ENCODE measurements at places on chromosomes 3 and 15. TPM values are rescaled to one million over a fixed set of nuclear protein-coding genes. Genes with fewer than 3 reads are reported as not detected.

- no peak for DNase-seq
These were observed 33.4 kb upstream of the SCAANT1 start for GRCh38 chr3:63945558-63946096.

- no peak for DNase-seq
These were observed 165.2 kb upstream of the PDZRN3 start for GRCh38 chr3:73789825-73790444.

- DNase-seq = peak; percentile 4
These were observed 122.8 kb upstream of the ABHD17C start for GRCh38 chr15:80572337-80572736.

GRCh38 chr3:52039846-52040245 is 16.5 kb downstream of the DUSP7 start:
- peak; percentile 93 for DNase-seq

DNA sequence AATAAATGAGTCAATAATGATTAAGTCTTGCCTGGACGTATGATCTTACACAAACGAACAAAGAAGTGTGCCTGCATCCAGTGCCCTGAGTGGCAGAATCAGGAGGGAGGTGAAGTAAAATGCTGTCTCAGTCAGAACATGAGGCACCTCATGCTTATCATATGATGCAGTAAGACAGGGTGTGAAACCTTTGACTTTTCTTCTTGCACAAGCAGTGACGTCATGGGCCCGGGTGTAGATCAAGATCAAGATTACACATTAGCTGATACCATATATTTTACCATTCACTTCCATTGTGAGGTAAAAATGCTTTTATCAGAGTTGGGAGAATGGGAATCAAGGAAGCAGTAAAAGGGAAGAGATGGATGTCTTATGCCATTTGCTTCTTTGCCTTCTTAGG is 291.6 kb upstream of the PLSCR5 start:
- DNase-seq = no peak

DNA sequence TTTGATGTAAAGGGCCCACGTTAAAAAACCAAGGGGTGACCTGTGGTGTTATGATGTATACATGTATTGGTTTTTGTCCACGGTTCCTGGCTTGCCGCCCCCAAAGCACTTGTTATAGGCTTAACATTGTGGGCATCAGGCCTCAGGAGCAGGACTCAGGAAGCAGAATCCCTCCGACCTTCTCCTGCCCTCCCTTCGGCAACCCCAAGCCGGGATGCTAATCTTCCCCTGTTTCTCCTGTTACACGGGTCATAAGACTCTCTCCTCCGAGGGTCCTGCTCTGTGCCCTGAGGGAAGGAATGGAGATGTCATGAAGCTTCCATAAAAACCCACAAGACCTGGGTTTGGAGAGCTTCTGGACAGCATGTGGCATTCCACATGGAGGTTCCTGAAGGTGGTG is 48.8 kb downstream of the RPLP1 start:
- DNase-seq = no peak

- DNase-seq = peak; percentile 66
These were observed 15.9 kb upstream of the TMEM42 start for GRCh38 chr3:44845528-44846520.

- DNase-seq = no peak
These were observed 166.7 kb upstream of the SUCLG2 start for GRCh38 chr3:67821135-67821534.

DNA sequence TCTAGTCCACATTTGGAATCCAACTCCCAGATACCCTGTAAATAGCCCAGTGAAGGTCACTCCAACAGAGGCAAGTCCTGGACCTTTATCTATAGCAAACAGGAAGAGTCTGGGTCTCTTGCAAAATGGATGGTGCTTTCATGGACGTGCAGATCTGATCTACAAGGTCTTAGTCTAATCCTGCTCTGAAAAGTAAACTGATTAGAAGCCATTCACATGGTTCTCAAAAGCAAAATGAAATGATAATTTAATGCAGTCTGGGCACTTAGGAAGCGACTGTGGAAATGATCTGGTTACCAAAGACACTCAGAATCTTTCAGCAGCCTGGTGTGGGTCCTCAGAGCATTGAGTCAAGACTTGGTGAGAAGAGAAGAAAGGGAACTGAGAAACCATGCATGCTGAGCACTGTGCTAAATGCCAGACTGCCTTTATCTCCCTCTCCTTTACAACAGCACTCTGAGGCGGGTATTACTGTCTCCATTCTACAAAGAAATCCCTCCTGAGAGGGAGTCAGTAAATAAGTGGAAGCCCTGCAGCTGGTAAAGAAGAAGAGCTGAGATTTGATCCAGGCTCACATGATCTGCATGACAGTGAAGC is 29.0 kb downstream of the AQP9 start:
- DNase-seq = no peak

Gene HTR3E
- total RNA-seq = not detected

Gene TRH
- not detected for total RNA-seq

Gene IREB2
- 35.0 TPM for total RNA-seq

Gene GOLGA8O
- total RNA-seq = 1.4 TPM

Gene PRR20G
- not detected for total RNA-seq

Gene PRSS50
- not detected for total RNA-seq

Gene SERINC4
- 0.12 TPM for total RNA-seq

Gene TMEM44
- total RNA-seq = 9.7 TPM

Gene CFAP161
- 1.3 TPM for total RNA-seq

Gene THAP10
- 4.9 TPM for total RNA-seq

Gene AGBL1
- not detected for total RNA-seq

Gene PPARG
- total RNA-seq = 15.3 TPM

Measured in right cardiac atrium (tissue), 5 donors.